ENCODE measurements at places on chromosomes 1 and 21.
A peak's percentile ranks its signal among the peaks of the same experiment; 100 is the strongest.

- DNase-seq: no peak
These were observed 222.8 kb downstream of the HLX start for GRCh38 chr1:221101807-221102605.

GRCh38 chr1:93668951-93669350 lies 12.7 kb downstream of the BCAR3 start:
- DNase-seq: no peak

- DNase-seq: peak; percentile 74
These were observed 38.8 kb downstream of the POFUT2 start for GRCh38 chr21:45248893-45249381.

GRCh38 chr1:29420202-29420601 lies 183.9 kb downstream of the PTPRU start:
- no peak for DNase-seq

- DNase-seq: no peak
These were observed 52.3 kb downstream of the GRIK3 start for GRCh38 chr1:36981771-36982622.

GRCh38 chr1:17572264-17572985 lies 32.9 kb downstream of the ARHGEF10L start:
- no peak for DNase-seq

GRCh38 chr1:43280692-43281091 lies 4.7 kb downstream of the C1orf210 start:
- no peak for DNase-seq

DNA sequence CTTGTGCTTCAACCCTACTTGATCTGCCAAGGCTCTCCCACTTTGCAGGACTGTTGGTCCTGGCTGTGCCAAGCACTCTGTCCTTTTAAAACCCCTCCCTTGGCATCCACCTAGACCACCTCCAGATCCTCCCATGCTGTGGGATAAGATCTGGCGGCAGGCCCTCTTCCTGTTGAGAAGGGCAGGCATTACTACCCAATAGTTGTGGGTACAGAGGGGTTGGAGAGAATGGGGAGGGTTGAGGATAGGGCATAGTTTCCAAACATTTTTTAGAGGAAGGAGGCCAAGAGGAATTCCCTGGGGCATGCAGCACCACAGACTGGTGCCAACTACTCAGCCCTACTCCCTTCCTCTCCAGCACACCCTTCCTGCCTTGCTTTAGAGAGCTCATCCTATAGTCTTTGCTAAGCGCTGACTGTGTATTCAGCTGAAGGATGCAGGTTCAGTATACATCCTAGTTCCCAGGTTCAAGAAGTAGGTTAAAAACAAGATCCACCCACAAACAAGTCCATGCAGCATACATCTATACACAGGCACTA lies 70.7 kb downstream of the TRABD2B start:
- no peak for DNase-seq

DNA sequence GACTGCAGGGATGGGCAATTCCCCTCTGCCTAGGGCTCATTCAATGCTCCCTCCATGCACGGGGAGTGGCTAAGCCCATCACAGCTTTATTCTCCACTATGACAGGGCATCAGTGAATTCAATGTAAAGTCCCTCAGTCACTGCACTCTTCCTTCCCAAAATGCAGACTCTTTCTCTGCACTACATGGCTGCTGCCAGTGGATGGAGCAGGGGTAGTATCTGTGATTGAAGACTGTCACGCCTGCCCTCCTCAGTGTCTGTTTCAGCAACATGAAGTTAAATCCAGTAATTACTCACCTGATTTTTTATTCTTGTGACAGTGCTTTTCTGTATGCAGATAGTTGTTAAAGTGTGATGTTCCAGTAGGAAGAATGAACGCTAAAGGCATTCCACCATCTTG lies 1323.2 kb downstream of the AMY1C start:
- DNase-seq: no peak

- DNase-seq: no peak
These were observed 52.2 kb downstream of the STX6 start for GRCh38 chr1:180970333-180971079.

- DNase-seq: no peak
These were observed 463 bp downstream of the PRPF3 start for GRCh38 chr1:150321826-150322166.

DNA sequence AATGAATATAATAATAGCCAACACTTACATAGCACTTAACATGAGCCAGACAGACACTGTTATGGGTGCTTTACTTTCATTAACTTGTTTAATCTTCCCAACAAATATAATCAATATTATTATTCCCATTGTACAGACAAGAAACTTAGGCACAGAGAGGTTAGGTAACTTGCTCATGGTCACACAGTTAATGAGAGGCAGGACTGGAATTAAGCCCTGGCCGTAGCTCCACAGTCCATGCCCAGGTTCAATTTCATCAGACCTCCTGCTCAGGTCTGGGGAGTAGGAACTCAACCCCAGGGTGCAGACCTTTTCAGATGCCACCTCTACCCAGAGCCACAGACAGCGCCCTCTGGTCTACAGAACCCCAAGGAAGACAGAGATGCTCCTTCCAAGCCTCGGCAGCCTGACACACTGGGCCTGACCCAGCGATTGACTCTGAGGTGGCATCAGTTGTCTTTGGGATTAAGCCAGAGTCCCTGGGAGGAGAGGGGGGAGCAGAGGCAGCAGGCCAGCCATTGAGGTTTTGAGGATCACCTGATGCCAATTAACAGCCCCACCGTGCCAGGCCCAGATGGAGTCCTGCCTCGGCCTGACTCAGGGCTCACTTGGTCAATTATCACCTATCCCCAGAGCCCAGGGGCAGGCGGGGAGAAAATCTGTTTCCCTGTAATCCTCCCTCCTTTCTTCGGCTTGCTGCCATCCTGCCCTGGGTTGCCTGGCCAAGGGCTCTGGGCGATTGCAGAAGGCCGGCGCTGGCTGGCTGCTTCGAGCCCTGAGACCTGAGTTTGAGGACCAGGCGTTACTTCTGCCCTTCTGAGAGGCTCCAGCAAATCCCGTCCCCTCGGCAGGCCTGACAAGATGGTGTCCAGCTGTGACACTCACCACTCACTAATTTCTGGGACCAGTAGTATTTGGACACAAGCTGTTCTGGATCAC lies 116.7 kb downstream of the LACTBL1 start:
- DNase-seq: peak; percentile 48

DNA sequence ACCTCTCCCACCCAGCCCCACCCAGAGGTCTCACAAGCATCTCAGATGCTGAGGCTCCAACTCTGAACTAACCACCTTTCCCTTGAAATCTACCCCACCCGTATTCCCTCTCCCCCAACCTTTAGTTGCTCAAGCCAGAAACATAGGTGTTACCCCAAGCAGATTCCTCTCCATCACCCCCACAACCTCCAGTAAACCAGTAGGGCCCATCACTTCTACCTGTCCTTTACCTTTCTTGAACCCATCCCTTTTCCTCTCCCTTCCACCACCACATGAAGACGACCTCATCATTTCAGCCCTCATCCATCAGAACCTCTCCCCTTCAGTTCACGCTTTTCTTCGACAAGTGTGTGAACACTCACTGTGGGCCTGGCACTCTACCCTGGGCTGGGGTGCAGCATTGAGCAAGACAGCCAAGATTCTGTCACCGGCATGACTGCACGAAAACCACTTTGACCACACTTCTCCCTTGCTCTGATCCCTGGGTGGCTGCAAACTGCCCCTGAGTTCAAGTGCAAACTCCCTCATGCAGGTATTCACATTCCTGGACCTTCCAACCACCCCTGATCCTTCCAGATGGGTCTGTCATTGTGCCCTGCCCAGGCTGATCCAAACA lies 65.5 kb upstream of the LAPTM5 start:
- DNase-seq: no peak

DNA sequence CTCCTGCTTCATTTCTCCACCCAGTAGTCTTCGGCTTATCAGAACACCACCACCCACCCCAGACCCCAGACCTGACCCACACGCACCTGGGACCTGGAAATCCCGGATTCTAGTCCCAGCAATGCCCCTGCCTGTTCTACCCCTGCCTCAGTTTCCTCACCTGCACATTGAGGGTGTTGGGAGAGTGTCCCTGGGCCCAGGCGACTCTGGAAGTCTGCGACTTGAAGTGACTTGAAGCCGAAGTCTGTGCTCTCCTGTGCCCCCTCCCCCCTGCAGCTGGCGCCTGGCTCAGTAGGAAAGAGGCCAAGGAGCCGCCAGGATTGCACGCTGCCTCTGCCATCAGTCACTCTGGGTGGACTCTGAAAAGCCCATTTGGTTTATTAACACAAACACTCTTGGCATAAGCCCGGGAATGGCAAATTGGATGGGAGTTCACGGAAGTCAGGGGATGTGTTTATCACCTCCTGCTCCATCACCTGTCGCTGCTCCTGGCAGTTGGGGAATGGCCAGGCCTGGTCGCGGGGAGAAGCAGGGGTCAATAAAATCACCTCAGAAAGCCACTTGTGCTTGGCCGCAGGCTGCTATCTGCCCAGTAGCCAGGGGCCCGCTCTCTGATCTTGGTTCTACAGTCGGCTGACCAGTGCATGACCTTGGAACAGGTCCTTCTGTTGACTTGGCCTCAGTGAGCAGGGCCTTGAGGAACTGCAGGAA lies 132.7 kb downstream of the ACTL8 start:
- no peak for DNase-seq

- DNase-seq: no peak
These were observed 7.6 kb downstream of the NSL1 start for GRCh38 chr1:212783976-212784375.

- no peak for DNase-seq
These were observed 217.8 kb upstream of the ZRANB2 start for GRCh38 chr1:71298633-71299032.

DNA sequence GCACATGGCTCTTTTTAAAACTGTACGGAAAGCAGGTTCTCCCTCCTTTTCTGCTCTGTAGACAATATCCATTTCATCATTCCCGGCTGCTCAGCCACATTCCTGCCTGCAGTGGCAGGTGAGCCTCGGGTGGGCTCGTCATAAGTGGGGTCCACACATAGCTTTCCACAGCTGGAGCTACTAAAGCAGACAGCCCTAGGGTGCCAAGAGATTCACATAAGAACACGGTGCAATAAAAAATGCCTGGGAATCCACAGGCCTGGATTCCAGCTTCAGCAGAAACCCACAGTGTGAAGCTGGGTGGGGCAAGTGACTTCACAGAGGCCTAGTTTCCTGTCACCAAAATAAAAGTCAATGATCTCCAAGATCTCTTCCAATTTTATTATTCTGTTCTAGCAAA lies 96.4 kb downstream of the MIS18A start:
- no peak for DNase-seq

GRCh38 chr1:118264343-118264742 lies 79.3 kb upstream of the SPAG17 start:
- DNase-seq: no peak

DNA sequence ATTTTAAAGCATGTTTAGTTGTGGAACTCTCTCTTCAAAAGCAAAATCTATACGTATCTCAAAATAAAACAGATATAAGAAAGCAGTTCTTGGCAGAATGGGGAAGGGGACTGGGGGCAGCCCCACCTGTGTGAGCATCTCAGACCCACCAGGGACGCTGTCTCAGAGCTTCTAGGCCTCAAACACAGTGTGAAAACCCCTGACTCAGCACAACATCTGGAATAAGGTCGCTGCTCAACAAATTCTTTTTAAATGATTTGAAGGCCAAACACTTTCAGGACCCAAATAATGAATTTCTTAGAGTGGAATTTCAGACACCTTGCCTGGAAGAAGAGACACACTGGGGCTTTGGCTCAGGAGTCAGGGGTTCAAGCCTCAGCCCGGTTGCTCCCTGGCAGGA lies 27.1 kb upstream of the GRHL3 start:
- no peak for DNase-seq

DNA sequence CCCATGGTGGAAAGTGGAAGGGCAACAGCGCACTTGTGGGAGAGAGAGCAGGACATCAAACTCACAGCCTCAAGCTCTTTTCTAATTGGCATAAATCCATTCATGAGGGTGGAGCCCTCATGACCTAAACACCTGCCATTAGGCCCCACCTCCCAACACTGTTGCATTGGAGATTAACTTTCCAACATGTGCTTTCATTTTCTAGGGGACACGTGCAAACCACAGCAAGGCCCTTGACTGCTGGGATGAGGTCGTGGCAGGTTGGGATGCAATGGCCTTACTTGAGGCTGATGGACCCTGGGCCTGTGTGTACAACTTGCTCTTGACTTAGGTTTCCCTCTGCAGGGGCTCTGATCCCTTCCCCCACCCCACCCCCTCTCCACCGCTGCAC lies 35.9 kb upstream of the NEK2 start:
- no peak for DNase-seq

DNA sequence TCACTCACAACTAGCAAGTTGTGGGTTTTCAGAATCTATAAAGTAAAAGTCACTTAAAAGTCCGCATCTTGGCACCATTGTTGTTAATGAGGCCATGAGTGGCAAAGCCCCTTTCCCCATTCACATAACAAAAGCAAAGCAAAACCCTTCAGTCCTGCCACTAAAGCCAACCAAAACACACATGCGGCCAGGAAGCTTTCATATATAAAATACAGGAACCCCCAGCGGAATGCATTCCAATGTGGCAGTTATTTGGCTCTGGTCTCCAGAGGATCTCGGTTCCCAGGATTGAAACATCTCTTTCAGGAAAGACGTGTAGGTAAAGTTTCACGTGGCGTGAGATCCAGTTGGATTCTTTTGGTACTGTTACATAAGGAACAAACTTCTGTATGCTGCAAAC lies 2.5 kb upstream of the LBR start:
- DNase-seq: no peak

DNA sequence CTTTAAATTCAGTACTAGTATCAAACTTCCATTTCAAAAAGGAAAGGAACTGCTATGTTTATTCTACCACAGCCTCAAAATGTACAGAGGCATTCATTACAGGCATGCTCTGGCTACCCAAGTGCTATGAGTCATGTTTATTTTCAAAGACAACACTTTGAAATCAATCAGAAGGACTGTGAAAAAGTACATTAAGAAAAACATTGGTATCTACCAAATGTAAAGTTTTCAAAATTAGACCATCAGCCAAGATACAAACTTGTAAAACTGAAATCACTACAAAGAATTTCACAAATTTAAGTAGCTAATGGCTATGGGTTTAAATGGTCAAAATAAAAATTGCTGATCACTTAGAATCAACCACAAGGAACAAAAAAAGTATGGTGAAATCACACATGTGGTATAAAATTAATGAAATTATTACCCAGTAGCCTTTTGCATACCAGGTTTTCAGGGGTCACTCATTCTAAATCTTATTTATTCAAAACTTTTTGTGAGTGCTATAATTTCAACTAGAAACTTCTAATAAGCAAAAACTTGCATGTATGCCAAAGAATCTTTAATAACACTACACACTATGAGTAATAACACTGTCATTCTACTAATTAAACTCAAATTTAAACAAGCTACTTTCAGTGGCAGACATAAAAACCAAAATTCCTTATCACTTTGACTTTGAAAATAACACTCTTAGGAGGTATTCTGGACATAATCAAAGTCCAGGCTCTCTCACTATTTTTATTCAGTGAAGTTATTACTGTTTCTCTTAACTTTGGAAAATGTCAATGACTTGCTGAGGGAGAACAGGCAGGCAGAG lies 49.2 kb downstream of the ENAH start:
- DNase-seq: no peak

GRCh38 chr1:218384581-218384993 lies 39.5 kb downstream of the TGFB2 start:
- DNase-seq: no peak

DNA sequence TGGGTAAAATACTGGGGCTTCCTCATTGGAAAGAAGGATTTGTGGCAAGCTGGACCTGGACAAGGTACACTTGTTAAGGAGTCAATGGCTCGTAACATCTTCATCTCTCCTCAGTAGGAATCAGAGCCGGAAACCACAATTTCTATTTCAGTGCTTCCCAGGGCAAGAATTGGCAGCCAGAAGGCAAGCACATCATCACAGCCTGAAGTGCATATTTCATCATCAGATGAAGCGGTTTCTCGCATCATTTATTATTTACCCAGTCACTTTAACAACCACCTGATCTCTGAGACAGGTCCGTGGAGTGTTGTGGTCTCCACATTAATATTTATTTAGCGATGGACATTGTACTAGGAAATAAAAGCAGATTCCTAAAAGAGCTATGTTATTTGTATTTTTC lies 55.0 kb downstream of the KCNJ15 start:
- no peak for DNase-seq

All from D341Med (cell line).